ENCODE measurements at places on chromosomes 1 and 21.

DNA sequence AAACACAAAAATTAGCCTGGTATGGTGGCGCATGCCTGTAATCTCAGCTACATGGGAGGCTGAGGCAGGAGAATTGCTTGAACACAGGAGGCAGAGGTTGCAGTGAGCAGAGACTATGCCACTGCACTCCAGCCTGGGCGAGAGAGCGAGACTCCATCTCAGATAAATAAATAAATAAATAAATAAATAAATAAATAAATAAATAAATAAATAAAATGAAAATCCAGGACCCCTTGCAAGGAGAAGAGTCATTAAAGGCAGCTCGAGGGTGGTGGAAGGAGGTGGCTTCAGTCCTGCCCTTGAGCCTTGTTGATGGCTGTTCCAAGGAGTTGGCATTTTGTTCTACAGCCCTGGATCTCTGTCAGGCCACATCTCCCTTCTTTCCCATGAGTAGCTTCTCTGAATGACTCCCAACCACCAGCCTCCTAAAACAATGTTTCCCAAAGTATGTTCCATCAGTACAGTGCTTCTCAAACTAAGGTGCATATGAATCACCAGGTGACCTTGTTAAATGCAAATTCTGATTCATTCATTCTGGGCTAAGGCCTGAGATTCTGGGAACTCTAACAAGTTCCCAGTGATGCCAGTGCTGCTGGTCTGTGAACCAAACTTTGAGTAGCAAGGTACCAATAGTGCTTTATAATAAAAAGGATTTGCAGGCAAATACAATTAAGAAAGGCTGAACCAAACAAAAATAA, 99.0 kb downstream of the KCNN3 start:
- DNase-seq, result no peak

DNA sequence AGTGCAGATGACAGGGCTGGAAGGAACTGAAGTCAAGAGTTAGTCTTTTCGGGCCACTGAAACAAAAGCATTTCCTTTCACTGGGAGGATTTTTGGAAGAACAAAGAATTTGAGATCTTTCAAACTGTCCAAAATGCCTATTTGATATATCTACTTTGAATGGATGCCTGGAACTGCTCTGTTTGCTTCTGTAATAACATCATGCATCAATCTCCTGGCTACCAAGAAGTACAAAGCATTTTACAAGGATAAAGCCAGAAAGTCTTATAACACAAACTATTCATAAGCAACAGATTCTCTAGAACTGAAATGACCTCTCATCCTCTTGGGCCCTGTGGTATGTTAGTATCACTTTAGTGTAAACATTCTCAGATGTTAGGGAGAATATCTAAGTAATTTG, 18.2 kb upstream of the RHOU start:
- DNase-seq, result no peak

DNA sequence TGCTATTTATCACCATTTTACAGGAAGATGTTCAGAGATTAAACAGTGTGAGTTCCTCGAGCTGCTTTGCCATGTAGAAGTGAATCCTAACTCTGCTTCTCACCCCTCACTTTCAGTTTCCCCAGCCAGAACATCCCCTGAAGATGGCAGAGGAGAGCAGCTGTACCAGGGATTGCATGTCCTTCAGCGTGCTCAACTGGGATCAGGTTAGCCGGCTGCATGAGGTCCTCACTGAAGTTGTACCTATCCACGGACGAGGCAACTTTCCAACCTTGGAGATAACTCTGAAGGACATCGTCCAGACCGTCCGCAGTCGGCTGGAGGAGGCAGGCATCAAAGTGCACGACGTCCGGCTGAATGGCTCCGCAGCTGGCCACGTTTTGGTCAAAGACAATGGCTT, 16.9 kb downstream of the TENT5C start:
- no peak for DNase-seq

- no peak for DNase-seq
Measured at GRCh38 chr1:87821335-87821697, 492.6 kb downstream of the LMO4 start.

- DNase-seq, result peak; percentile 17
Measured at GRCh38 chr1:11062965-11063401, 3.2 kb upstream of the SRM start.

DNA sequence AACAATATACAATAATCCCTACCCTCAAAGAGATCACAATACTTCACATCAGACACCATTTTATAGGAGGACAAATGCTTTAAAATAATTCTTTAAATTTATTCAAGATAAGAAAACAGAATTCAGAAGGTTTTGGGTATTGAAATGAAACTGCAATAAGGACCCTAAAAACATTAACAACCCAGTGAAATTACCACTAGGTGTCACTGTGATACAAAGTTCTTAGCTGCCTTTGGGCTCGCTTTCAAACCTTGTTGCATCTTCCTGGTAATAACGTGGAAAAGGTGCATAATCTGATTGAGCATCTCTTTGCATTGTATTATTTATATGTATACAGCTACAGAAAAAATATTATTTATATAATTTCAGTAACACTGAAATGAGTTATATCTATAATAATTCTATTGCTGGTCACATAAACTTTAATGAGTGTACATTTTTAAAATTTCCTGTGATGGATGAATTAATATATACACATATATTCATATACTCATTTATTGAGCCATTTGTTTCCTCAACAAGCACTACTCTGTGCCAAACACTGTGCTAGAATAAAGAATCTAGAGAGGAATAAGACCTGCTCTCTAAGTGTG, 185.2 kb downstream of the FAF1 start:
- DNase-seq, result peak; percentile 19

- no peak for DNase-seq
Measured at GRCh38 chr21:45502006-45502345, 40.3 kb downstream of the SLC19A1 start.

DNA sequence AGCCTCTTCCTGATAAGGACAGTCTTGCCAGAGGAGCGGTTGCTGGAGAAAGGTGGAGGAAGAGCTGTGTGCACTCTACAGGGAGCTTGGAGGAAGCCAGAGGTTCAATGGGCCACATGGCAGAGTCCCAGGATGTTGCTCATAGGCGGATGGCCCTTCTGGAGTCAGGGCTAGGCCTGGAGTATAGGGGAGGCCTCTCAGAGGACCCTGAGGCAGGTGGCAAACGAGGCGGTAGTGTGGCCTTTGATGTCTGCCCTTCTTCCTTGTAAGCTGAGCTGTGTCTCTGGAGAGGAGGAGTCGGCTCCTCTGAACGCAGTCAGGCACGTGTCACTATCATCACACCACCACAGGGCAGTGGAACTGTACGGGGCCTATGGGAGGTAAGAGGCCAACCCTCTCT, 8.6 kb downstream of the PKP1 start:
- DNase-seq, result no peak

DNA sequence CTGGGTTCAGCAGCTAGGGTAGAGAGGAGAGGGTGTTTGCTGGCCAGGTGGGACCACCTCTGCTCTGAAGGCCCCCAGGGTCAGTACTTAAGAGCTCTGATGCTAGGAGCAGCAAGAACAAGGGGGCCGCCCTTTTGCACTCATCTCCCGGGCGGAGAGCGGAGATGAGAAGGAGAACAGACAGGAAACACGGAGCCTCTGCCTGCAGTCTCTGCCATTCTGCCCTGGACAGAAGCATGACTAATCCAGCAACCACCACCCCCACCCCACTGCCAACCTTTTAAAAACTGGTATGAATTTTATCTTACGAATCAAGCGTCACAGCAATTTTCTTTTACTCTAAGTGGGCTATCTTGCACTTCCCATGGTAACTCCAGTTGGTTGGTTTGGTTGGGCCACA, 34.5 kb downstream of the PARP1 start:
- DNase-seq, result no peak

- no peak for DNase-seq
Measured at GRCh38 chr1:221743416-221744208, 1.7 kb upstream of the DUSP10 start.

GRCh38 chr1:219686171-219686570, 73.3 kb upstream of the ZC3H11B start:
- DNase-seq, result no peak

- no peak for DNase-seq
Measured at GRCh38 chr1:155975375-155976061, 2.8 kb downstream of the ARHGEF2 start.

DNA sequence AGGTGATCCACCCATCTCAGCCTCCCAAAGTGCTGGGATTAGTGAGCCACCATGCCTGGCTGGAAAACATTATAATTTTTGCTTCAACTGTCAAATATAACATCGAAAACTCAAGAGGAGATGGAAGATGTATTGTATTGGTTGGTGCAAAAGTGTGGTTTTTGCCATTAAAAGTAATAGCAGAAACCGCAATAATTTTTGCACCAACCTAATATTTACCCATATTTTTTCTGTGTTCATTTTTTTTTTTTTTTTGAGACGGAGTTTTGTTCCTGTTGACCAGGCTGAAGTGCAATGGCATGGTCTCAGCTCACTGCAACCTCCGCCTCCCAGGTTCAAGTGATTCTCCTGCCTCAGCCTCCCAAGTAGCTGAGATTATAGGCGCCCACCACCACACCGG, 27.1 kb upstream of the SHE start:
- no peak for DNase-seq

DNA sequence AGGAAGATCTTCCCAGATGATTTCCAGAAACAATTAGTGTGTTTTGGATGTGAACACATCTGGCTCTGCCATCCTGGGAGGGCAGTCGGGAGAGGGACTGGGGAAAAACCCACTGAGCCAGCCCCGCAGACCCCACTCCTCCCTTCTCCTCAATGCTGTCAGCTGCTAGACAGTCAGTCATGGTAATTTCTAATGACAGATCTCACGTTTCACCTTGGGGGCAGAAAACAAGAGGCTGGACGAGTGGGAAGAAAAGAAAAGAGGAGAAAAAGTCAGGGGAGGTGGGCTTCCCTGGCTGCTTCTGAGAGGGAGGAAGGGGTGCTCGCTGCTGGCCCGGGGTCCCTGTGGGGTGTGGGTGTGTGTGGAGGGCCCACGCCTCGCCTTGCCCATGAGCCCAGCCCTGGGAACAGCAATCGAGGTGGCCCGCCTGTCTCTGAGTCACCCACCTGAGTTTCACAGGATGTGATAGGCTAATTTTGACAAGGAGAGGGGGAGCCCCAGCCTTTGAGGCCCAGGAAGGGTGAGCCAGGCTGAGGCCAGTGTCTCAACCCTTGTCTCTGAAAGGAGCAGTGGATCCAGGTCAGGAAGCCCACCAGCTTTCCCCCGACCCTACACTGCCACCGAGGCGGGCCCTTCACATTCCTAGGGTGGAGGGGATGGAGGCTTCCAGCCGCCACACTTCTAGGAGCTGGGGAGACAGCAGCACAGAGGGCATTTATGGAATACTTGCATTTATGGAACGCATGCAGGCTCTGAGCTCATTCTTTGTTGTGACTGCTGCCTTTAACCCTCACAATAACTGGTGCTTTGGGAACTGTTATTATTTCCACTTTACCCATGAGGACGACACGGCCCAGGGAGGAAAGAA, 49.1 kb upstream of the IFNLR1 start:
- DNase-seq, result no peak

DNA sequence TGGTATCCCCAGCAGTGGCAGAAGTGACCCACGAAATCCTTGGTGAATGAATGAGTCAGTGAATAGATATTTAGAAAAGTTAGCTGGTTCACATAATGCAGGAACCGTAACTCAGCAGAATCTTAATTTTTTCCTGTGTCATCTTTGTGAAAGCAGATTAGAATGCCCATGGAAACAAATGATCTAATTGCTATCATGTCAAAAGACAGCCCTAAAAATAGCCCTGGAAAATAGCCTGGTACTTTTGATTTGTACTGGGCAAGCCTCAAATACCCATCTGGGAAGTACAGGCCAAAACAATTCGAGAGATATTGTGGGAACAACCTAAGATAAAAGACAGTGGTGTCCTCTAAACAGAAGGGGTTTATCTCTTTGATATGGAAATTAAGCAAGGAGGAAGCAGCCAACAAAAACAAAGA, 21.1 kb downstream of the FYB2 start:
- no peak for DNase-seq

GRCh38 chr1:32501865-32502264, 37.0 kb downstream of the ZBTB8B start:
- DNase-seq, result no peak

- no peak for DNase-seq
Measured at GRCh38 chr1:38865112-38865715, 5.6 kb upstream of the RRAGC start.

DNA sequence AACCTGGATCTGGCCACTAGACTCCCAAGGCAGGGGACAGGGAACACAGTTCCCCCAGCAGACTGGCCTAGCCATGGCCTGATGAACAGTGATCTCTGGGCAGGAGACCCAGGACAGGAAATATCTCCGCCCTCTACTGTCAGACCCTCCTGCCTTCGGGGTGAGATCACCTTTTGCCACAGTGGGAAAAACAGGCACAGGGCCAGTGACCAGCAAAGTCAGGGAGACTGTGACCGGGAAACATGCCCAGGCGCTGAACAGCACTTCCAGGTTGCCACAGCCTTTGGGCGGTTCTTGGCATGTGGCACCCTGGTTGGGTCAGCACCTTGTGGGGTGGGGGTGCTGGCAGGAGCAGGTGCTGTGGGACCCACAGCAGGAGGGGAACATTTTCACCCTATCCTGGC, 8.9 kb upstream of the ZNF669 start:
- no peak for DNase-seq

DNA sequence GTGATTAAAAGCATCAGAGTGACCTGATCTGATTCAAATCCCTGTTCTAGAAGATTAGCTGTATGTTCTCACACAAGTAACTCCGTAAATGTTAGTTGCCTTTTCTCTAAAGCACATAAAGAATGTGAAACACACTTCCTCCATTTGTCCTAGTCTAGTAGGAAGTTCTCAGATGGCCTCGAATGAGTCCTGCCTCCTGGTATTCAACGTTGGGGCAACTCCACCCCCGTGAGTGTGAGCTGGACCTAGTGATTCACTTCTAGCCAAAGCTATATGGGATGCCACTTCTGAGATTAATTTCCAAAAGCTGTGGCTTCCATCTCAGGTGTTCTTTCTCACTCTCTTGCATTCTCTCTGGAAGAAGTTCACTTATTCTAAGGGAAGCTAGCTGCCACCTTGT, 267.6 kb downstream of the GPATCH2 start:
- no peak for DNase-seq

GRCh38 chr1:41851589-41851988, 67.1 kb downstream of the HIVEP3 start:
- no peak for DNase-seq

DNA sequence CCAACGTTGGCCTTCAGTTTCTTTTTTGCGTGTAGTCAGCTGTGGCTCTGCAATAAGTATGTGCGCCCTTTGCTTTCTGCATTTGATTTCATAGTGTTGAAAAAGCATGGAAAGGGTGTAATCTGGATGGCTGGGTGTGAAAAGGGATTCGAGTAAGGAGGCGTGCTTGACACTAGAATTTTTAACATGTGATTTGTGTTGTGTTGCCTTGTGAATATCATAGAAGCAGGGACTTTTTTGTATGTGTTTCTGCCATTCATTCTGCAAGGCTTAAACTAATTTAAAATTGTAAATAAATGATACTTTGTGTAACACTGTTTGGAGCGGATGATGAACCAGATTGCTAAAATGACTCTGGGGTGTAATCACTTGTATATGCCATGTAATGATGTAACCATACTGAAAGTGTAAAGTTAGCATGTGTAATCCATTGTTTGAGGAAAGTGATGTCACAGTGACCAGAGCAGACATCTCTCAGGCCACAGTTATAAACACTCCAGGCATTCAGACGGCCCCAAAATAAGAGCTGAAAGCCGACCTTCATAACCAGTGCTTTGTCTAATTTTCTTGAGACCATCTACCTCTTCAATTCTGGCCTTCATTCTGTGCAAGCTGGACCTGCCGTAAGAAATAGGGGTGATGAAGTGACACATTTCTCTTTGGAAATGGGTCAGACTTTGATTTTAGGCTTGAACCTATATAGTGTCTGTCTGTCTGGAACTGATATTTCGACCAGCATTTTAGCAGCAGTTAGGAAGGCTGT, 618 bp downstream of the SH3BGR start:
- DNase-seq, result no peak

GRCh38 chr21:15935530-15935929, 205.7 kb downstream of the USP25 start:
- no peak for DNase-seq
